ENCODE measurements at places on chromosomes 7 and 10.

GRCh38 chr7:19352305-19352695 is 207.1 kb upstream of the FERD3L start:
- DNase-seq = no peak

- DNase-seq = no peak
Measured at GRCh38 chr7:84336766-84337165, 142.2 kb upstream of the SEMA3A start.

DNA sequence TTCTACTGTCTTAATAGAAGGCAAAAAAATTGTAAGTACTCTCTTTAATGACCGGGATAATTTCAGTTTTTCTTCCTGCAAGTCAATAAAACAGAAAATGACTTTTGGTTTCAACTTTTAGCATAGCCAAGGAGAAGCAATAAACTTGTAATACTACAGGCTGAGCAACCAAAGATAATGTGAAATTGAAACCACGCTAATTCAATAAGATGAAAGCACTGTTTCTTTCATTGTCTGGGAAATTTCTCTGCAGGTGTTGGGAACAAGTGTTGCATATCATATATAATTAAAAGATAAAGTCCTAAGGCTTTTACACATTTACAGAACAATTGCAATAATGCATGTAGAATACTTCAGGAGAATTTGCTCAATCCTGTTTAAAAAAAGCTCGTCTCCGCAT is 462.3 kb downstream of the PAXIP1 start:
- no peak for DNase-seq

- DNase-seq = no peak
Measured at GRCh38 chr10:11758527-11759236, 16.5 kb downstream of the ECHDC3 start.

GRCh38 chr7:144414815-144415214 is 11.3 kb upstream of the NOBOX start:
- DNase-seq = no peak

DNA sequence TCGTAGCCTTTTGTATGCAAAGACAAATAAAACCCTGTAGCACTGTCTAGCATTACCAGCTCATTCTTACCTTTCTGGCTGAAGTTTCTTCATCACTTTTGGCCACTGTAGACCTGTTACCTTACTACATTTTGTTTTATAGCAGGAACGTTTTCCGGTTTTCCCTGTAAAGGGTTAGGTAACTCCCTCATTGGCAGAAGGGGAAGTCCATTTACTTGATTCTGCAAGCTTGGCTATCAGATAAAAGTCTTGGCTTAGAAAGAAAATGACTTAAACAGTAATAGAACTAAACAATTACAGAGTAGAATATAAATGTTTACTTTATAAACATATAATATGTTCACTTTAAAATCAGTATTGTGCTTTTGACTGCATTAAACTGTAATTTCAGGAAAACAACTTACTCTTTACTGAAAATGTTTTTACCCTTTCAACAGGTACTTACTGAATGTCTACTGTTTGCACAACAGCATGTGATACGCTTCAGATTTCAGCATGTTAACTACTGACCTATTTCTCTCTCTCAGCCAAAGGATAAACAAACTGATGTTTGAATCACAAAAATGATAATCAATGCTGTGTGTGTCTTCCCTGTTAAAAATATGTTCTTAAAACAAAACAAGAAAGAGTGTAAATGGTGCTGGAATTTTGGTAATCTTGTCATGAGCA is 67.1 kb downstream of the OTUD1 start:
- no peak for DNase-seq

DNA sequence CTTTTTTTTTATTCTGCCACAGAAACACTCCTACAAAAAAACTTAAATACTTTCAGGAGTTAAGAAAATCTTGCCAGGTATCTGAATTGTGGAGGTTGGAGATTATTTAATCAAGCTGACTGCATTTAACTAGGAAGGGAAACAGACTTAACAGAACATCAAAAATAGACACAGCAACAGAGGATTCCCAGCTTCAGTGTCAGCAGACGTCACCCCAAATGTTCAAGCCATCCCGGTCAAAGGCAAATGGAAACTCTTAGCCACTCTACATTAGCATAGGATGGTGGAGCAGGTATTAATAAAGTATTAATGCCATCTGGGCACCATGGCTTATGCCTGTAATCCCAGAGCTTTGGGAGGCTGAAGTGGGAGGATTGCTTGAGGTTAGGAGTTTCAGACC is 139.7 kb upstream of the SVIL start:
- DNase-seq = no peak

GRCh38 chr7:150951181-150951520 is 27.0 kb downstream of the KCNH2 start:
- no peak for DNase-seq

DNA sequence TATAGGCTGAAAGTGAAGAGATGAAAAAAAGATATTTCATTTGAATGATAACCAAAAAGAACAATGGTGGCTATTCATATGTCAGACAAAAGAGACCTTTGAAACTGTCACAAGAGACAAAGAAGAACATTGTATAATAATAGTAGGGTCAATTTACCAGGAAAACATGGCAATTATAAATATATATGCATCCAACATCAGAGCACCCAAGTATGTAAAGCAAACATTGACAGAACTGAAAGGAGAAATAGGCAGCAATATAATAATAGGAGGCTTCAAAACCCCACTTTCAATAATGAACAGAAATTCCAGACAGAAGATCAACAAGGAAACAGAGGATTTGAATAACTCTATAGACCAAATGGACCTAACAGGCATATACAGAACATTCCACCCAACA is 876.2 kb downstream of the GRID1 start:
- no peak for DNase-seq

GRCh38 chr10:62627983-62628382 is 176.5 kb upstream of the ADO start:
- DNase-seq = no peak

GRCh38 chr10:49791100-49791499 is 29.0 kb upstream of the OGDHL start:
- no peak for DNase-seq

DNA sequence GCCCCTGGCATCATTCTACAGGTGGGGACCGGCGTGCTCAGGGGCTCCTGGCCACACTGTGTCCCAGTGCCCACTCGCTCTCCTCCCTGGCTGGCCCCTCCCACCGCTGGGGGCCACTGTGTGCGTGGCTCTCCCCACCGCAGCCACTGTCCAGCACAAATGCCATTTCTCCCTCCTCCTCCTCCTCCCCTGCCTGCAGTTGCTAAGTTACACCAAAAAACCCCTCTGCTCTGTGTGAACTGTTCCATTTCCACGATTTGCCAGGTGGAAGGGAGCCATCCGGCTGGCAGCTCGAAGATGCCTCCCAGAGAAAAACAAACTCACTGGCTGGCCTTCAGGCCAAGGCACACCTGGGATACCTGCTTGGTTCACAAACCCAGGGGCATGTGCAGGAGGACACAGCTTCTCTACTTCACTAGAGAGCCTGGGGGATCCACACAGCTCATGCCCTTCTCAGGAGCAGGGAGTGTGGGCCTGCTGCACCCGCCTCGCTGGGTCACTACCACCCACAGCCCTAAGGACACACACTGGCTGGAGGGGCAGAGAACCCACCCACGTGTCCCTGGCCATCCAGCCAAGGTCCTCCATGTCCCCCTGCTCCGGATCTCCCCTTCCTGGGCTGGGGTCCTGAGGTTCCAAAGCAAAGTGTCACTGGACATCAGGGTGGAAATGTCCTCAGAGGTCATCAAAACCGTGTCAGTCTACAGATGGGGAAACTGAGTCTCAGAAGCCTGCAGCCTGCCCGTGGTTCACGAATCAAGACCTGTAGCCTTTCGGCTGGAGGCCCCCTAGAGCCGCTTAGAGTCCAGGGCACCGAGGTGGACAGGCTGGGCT is 1.7 kb downstream of the RASGEF1A start:
- DNase-seq = no peak

DNA sequence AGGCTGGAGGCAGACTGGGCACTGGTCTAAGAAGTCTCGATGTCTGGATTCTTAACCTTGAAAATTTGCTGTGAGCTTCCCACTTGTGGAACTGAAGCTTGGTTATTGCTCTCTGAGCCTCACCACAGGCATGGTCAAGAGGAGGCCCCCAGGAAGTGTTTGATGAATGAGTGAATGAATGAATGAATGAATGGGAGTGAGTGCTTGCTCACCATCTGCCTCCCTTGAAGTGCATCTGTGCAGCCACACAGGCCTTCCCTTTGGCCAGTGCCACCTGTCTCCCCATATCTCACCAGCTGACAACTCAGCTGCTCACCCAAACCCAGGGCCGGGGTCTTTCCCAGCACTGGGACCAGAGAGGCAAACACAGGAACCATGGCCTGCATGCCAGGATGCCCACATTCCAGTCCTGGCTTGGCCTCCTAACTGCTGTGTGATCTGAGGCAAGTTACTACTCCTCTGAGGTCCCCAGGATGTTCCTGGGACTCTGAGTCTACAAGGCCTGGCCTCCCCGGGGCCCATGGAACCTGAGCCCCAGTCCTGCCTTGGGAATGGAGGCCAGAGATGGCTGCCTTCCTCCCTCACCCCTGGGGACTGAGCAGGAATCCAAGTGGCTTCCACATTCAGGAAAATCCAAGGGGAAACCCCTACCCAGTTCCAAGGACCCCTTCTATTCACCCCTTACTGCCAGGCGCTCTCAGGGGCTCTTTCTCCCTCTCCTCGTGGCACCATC is 51.4 kb upstream of the SLC29A3 start:
- no peak for DNase-seq

GRCh38 chr7:95470452-95470851 is 15.3 kb upstream of the ASB4 start:
- DNase-seq = peak; percentile 46

- no peak for DNase-seq
Measured at GRCh38 chr10:117163954-117164548, 26.0 kb upstream of the VAX1 start.

DNA sequence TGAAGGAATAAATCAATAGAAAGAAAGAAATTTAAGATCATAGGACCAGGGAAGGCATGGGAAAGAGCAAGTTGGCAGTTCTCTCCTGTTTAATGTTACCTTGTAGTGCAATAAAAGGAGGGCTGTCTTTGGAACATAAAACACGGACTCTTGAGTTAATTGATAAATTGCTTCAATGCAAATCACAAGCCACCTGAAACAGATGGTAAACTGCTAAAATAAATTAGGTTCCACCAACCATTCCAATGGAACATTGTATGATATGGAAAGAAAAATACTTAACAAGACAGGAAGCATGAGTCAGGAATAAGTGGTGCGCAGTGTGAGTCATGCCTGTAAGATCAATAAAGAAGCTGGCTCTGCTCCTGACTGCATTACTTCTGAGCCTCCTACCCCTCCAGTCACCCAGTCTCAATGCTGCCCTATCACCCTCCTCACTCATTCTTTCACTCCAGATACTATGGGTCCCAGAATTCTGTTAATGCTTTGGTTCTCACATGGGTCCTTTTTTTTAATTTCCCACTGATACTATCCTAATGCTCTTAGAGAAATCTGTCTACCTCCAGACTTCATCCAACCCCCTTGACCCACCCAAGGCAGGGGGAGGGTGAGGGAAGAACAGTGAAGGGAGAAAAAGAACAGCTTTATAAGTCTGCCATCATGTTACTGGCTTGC is 78.9 kb downstream of the LRRC17 start:
- peak; percentile 41 for DNase-seq

DNA sequence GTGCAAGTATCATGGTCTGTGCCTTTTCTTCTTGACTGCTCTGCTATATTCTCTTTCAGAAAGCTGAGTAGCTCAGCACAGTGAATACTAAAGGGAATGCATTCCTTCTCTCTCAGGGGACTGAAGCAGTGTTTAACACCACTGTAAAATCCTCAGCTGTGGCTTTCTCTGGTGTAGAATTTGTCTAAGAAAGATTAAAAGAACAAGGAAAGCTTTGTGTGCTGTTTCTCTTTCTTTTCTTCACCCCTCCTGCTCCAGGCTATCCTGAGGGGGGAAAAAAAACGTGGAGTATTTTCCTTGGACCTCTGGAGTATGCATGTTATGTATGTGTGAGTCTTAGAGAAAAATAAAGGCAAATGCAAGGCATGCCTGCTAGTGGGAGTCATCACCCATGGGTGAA is 383.9 kb downstream of the AUTS2 start:
- DNase-seq = no peak

GRCh38 chr7:133845005-133845404 is 282.1 kb upstream of the LRGUK start:
- no peak for DNase-seq

GRCh38 chr7:51456-52068 is 140.8 kb upstream of the FAM20C start:
- no peak for DNase-seq

GRCh38 chr10:47184724-47185330 is 115.2 kb upstream of the GDF10 start:
- no peak for DNase-seq

DNA sequence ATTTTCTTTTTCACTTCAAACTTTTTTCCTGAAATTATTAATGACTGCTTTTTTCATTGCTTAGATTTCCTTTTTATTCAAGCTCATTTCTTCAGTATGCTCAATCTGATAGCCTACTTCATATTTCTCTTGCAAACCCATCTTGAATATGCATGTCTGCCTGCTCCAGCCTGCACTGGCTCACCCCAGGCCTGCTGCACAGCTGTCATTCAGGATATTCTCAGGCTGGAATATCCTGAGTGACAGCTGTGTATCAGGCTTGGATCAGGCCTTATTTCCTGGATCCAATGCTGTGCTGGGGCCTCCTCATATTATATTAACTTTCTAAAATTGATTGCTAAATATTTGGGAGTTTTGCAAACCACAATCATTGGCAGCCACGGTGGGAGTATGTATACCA is 120.2 kb upstream of the TNS3 start:
- DNase-seq = no peak

- peak; percentile 72 for DNase-seq
Measured at GRCh38 chr10:2791774-2792443, 275.4 kb upstream of the PFKP start.

DNA sequence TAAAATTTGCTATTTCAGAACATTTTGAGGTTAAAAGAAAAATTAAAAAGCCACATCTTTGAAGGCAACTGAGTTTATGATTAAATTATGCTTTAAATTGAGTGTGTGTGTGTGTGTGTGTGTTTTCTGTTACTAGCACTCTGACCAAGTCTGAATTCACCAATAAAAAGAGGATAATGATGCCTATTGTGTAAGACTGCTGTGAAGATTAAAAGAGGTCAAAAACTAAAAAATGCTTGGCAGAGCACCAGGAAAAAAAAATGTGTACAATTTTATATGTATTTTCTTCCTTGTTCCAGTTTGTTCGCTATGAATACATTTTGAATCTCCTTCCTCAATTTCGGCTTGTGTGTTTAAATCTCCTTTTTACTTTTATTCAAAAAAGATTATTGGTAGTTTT is 316.6 kb upstream of the MAGI2 start:
- no peak for DNase-seq

- DNase-seq = no peak
Measured at GRCh38 chr7:158329686-158330085, 257.9 kb downstream of the PTPRN2 start.

- DNase-seq = peak; percentile 8
Measured at GRCh38 chr10:63866747-63867140, 345.5 kb downstream of the REEP3 start.

DNA sequence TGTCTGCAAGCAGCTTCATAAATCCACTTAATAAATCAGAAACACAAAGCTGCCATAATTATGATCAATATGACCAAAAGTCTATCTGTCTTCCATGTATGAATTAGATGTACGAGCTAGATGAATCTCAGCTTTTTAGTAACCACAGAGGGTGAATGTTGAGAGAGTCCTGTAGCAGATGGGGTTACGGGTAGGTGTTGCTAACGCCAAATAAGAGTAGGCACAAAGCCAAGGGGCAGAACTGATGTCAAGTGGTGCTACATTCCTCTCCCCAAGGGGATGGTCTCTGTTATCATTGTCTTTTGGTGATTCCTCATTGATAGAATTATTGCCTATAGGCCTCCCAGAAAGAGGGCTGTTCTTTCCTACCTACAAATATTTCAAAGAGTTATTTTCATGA is 257.8 kb downstream of the PCLO start:
- DNase-seq = no peak
